ENCODE measurements at places on chromosomes 12 and 14.

DNA sequence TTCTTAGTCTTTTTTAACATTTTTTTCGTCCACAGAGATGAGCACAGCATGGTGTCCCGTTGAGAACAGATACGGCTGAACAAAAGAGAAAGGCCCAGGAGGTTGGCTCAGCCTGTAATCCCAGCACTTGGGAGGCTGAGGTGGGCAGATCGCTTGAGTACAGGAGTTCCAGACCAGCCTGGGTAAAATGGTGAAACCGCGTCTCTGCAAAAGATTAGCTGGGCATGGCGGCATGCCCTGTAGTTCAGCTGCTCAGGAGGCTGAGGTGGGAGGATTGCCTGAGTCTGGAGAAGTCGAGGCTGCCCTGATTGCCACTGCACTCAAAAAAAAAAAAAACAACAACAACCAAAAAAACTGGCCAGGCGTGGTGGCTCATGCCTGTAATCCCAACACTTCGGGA is 5.9 kb upstream of the EP400 start:
- no peak for DNase-seq

GRCh38 chr14:88981948-88982347 is 157.5 kb downstream of the TTC8 start:
- DNase-seq = no peak

DNA sequence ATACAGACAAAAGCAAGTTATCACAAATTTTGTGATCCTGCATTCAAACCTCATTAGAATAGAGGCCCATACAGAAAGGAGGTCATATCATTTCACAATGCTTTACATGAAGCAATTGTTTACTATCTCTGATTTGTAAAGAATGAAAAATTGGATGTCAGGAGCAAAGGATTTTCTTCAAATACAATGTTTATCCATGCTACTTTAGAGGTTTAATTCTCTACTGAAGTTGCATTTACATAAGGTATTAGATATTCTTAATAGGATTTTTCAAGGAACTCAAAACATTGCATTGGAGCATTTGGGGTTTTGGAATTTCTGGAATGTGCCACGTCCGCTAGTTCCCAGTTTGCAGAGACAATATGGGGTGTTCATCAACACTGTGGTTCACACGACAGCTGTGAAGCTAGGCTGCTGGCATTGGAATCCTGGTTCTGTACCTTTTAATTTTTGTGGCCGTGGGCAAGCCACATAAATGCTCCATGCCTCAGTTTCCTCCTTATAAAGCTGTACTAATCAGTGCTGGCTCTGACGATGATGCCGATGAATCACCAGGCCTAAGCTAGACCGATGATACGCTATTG is 174.8 kb downstream of the APAF1 start:
- DNase-seq = no peak

DNA sequence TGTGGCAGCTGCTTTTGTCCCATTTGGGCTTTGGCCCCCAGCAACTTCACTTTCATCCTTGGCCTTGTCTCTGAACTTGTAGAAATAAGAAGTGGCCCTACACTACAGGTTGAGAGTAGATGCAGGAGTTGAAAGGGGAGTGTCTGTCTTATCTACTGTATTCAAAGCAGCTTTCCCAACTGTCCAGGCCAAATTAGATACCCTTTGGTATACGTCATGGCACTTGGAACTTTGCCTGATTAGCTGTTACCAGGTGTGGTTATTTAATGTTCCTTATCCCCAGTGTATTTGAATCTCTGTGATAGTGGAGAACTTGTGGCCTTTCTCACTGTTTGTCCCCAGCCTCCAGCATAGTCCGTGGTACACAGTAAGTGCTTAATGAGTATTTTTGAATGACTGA is 33.5 kb downstream of the SUDS3 start:
- no peak for DNase-seq

GRCh38 chr14:20904393-20905029 is 13.3 kb downstream of the RNASE3 start:
- DNase-seq = no peak

DNA sequence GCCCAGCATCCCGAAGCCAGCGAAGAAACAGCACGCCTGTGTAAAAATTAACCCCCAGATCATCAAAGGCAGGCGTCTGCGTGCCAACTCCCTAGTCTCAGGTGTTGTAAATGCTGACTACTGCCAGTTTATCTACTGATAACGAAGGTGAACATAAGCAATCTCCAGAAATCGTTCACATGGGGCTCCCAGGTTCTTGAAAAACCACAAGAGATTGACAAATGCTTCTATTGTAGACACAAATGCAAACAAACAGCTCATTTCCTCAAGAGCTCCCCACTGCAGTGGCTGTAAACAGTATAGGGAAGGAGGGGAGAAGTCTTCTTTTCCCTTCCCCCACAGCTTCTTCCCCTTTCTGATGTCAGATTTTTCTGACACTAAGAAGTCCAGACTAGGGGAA is 5.3 kb upstream of the PLEKHG3 start:
- DNase-seq = no peak

- DNase-seq = no peak
Observed at GRCh38 chr14:68733086-68733914, 59.6 kb downstream of the ZFP36L1 start.

DNA sequence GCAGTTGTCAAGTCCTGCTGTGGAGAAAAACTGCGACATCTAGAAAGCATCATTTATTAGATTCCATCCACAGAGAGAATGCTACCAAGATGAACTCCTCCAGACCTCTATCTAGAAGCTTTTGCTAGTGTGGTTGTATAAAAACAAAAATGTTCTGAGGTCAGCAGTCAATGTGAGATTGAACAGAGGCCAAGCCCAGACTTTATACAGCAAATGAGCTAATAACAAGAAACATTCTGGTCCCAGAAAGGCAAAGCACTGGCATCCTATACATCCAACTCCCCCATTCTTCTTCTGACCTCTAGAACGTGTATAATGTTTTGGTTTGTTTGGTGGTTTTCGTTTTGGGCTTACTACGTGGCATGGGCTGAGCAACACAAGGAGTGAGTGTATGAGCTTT is 26.7 kb upstream of the RIN3 start:
- DNase-seq = no peak

DNA sequence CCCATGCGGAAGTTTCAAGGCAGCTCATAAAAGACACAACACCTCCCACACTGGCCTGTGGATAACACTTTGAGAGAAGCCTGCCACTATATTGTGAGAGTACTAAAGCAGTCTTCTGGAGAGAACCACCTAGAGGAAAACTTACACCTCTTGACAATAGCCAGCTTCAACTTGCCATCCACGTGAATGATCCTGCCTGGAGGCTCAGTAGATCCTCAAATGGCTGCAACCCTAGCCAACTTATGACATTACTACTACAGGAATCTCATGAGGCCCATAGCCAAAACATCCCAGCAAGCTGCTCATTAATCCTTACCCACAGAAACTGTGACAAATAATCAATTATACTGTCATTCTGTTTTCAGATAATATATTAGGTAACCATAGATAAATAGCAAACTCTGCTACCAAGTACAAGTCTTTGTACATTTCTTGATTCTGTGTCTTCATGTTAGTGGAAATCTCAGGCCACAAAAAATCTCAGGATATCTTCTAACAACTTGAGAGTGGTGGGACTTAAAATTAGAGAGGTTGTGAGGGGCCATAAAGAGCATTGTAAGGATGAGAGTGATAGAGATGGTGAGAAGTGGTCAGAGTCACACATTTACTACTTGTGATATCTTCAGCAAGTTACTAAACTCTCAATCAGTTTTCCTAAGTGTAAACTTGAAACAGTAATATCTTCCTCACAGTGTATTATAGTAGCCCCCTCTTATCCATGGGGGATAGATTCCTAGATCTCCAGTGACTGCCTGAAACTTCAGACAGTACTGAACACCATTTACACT is 368.0 kb downstream of the C12orf50 start:
- DNase-seq = no peak

- no peak for DNase-seq
Observed at GRCh38 chr12:123681605-123682004, 10.7 kb downstream of the TCTN2 start.

GRCh38 chr14:92263681-92264080 is 59.3 kb upstream of the SLC24A4 start:
- DNase-seq = no peak

DNA sequence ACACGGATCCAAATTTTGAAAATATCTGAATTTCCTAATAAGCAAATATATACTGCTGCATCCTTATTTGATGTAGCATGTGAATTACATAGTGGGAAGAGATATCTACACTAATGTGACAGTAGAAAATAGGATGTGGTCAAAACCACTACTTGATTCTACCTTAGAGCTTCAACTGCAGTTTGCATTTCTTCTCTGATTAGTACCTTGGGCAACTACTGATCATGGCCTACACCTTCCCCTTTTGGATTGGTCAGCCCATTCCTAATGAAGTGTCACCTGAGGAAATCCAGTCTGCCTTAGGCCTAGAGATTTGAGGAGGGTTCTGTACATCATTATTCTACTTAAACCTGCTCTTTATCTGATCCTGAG is 10.7 kb downstream of the LLPH start:
- no peak for DNase-seq

DNA sequence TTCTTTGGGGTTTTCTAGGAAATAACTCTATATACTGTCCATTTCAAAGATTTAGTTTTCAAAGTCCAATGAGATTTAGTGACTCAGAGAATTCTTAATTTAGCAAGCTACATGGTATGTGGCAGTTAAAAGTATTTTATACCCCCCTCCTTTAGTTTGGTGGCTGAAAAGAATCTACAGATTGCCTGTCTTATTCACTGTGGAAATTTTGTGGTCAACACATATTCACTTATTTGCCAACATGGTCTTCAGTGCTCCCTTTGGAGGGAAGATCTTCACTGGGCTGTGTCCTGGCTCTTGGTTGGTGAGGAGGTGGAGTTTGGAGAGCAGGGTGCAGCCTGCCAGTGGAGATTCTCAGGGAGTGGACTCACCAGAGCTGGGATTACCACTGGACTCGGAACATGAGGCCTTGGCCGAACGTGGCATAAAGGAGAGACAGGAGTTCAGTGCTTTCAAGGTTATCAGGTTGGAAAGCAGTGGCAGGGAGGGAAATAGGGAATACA is 39.8 kb downstream of the SAMD4A start:
- DNase-seq = no peak

DNA sequence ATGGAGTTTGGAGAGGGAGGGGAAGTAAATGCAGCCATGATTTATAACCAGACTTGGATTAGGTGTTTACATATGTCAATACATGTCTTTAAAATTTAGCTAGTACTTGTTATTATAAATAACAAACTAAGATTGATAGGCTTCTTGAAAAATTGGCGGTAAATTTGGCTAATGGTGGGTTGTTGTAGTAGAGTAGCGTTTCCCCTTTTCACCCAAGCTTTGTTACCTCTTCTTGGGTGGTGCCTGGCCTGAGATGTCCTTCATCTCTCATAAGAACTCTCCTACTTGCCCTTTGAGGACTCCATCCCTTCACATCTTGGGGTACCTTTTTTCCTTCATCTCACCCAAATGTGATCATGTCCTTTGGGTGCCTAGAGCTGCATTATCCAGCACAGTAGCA is 11.2 kb downstream of the MARK3 start:
- DNase-seq = no peak

- DNase-seq = no peak
Observed at GRCh38 chr12:38875586-38876228, 29.7 kb downstream of the CPNE8 start.

DNA sequence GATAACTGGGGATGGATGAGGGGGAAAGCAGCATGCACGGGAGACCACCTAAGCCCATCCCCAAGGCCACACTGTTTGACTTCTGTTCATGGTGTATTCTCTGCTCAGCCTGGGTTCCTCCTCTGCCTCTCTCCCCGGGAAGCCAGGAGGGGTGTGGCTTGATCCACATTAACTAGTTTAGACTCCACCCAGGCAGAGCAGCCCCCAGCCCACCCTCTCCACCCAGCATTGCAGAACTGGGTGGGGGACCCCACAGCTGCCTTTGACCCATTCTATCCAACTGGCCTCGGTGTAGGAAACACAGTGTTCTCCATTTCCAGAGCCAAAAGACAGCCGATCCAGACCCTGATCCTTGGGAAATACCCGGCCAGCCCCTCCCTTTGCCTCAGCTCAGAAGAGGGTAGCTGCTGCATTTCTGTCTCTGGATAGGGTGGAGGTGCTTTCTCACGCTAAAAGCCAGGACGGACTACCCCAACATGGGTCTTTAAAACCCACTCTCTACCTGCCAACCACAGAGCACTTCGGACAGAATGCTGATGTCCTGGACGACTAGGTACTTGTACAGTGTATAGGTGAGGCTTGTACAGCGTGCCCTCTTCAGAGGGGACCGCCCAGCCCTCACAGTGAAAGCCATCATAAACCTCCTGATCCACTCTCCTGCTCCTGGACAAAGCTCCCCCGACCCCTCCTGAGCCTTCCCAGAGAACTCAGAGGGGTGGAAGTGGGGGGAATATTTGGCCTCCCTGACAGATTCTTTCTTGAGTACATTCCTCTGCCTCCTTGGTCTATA is 9.4 kb downstream of the SPRYD3 start:
- DNase-seq = no peak

- no peak for DNase-seq
Observed at GRCh38 chr12:59372956-59373355, 222.9 kb upstream of the SLC16A7 start.

GRCh38 chr12:95633732-95634465 is 82.6 kb upstream of the USP44 start:
- DNase-seq = no peak

- peak; percentile 65 for DNase-seq
Observed at GRCh38 chr12:71664411-71665089, 449 bp downstream of the THAP2 start.

- DNase-seq = peak; percentile 100
Observed at GRCh38 chr14:105020815-105021655, at the start of gene CDCA4. Gene CDCA4 (minus strand): TSS chr14:105021083. CDS start chr14:105011929, 9,154 bp downstream.

- DNase-seq = no peak
Observed at GRCh38 chr12:104702565-104703139, 245.9 kb downstream of the CHST11 start.

- peak; percentile 32 for DNase-seq
Observed at GRCh38 chr12:102951841-102952240, 5.6 kb upstream of the ASCL1 start.

GRCh38 chr14:54211551-54212308 is 185.1 kb upstream of the CDKN3 start:
- DNase-seq = no peak

DNA sequence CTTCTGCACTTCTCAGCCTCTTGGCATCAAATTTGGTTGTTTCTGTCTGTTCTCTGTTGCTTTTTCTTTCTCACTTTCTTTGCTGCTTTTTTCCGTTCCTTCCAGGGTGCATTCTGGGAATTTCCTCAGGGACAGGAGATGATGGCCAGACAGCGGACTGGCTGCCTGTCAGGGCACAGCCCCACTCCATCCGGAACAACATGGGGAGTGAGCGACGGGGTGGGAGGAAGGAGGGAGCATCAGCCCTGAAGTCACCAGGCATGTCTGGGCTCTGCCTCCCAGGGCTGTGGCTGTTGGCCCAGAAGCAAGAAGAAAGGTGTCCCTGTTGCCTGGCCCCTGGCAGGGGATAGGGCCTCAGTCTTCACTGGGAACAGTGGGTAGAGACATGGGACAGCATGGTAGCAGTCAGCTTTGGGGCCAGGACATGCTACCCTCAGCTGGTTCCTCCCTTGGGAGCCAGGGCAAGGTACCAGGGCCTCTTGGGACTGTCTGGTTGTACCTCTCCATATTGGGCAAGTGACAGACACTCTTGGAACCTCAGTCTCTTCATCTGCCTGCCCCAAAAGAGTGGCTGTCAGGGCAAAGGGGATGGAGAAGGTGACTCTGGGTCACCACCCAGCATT is 8.6 kb downstream of the PGF start:
- DNase-seq = no peak
